HCT116 (cell line): ENCODE measurements at places on chromosomes 16 and 17. TPM values are rescaled to one million over a fixed set of nuclear protein-coding genes. Genes with fewer than 3 reads are reported as not detected.

The WFIKKN1 gene
- total RNA-seq: 0.47 TPM

The RPA1 gene
- 198 TPM for total RNA-seq

The SPEM1 gene
- total RNA-seq: 0.32 TPM

The WNK4 gene
- 4.5 TPM for total RNA-seq

The IGSF6 gene
- not detected for total RNA-seq

The PPP1R1B gene
- 0.49 TPM for total RNA-seq

DNA sequence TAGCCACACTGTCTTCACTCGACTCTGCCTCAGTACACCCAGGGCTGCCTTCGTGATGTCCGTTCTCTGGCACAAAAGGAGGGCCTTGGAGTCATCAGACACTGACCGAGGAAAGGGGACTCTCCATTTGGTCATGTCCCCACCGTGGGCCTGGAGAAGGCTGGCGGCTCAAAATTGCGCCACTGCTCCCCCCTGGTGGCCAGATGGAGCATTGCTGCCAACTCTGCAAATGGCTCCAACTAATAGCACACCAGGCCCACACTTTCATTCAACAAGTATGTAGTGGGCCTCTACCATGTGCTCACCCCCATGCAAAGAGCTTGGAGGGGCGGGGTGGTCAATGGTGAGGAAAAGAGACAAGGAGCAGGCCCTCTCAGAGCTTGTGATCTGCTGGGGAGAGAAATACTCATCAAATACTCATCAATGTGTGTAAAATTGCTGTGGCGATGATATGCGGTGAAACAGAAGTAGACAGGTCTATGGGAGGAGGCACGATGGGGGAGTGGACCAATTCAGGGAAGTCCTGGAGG, 5.2 kb upstream of the GRIN2C start:
- DNase-seq: peak; percentile 44

DNA sequence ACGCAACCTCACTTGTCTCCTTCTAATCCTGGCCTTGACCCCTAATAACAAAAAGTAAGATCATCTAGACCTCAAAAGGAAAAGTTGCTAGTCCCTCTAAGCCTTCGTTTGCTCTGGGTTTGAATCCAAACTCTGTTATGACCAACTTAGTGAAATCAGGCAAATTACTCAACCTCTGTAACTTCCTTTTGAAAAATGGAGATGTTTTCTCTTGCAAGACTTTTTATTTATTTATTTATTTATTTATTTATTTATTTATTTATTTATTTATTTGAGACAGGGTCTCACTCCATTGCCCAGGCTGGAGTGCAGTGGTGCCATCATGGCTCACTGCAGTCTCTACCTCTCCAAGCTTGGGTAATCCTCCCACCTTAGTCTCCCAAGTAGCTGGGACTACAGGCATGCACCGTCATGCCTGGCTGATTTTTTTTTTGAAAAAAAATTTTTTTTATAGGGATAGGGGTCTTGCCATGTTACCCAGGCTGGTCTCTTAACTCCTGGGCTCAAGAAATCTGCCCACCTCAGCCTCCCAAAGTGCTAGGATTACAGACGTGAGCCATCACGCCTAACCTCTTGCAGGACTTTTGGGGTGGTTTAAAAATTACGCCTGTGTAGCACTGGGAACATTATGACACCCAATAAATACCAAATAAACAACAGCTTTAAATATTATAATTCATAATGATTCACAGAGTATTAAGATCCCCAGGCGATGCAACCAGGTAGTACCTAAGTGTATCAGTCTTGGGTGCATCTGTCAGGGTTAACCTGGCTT, 63.4 kb downstream of the PITPNC1 start:
- no peak for DNase-seq

GRCh38 chr17:82053130-82053529, 1.4 kb downstream of the GPS1 start:
- no peak for DNase-seq

DNA sequence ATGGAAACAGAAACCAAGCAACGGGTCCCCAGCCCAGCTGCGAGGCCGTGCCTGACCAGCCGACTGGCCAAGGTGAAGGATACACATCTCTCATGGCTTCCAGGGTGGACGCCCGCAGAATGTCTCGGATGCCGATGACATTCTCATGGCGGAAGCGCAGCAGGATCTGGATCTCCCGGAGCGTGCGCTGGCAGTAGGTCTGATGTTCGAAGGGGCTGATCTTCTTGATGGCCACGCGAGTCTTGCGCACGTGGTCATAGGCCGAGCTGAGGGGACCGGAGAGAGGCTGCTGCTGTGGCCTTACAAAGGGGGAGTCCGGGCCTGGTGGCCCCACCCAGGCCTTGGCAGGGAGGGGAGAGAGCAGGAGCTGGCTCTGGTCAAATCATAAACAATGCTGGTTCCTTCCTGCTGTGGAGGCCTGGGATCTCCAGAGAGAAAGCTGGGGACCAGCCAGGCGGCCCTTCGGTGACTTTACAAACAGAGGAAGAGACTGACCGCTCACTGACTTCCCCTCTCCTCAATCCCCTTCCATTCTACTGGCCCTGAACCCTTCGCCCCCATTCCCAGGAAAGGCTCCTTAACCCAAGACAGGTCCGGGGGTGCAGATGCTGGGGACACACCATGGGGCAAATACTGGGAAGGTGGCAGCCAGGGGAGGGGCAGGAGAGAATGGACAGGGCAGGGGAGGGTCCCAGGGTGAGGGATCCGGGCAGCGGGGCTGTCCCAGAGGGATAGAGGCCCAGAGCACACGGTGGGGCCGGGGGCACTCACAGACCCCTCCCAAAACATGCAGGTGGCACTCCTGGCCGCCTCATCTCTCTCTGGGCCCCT, 1.1 kb downstream of the MAPK3 start:
- DNase-seq: no peak

- DNase-seq: no peak
Observed at GRCh38 chr17:34581446-34582184, 2.2 kb downstream of the TMEM132E start.

- DNase-seq: no peak
Observed at GRCh38 chr16:70764632-70765031, 36.3 kb downstream of the VAC14 start.

DNA sequence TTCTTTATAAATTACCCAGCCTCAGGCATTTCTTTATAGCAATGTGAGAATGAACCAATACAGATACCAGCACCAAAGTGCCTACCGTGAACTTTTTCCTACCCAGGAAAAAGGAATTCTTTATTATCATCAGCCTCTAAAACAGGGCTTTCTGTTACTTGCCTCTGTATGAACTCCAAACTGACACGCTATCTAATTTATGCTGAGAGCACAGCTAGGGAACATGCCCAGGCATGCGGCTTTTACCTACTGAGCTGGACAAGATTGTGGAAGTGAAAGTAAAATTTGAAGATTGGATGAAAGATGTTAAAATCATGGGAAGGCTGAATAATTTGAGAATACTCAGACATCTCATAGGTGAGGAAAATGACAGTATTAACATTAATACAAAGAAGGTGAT, 24.4 kb upstream of the ADCY9 start:
- no peak for DNase-seq

DNA sequence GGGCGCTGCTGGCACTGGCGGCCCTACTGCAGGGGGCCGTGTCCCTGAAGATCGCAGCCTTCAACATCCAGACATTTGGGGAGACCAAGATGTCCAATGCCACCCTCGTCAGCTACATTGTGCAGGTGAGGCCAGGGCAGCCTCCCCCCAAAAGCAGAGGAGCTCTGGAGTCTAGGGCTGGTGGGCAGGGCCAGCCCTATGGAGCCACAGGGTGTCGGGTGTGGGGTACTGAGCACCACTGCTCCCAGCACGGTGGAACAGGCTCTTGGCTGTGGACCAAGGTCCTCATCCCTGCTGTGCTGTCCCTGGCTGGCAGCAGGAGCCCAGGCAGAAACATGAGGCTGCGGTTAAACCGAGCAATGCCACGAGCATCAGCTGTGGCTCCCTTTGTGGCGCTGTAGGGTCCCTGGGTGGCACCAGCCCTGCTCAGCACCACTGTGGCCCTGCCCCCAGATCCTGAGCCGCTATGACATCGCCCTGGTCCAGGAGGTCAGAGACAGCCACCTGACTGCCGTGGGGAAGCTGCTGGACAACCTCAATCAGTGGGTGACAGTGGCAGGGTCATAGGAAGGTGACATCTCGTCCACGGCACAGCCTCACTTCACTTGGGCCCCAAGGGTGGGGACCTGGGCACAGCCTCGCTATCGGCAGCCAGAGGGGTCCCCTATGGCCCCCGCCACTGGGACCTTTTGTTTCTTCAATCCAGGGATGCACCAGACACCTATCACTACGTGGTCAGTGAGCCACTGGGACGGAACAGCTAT, 1.1 kb downstream of the DNASE1 start:
- no peak for DNase-seq

GRCh38 chr17:75639327-75639726, 6.1 kb downstream of the SMIM5 start:
- no peak for DNase-seq

- no peak for DNase-seq
Observed at GRCh38 chr16:6690741-6691140, 641.9 kb upstream of the RBFOX1 start.

- DNase-seq: peak; percentile 85
Observed at GRCh38 chr16:2858245-2859025, 465 bp upstream of the PRSS22 start.

DNA sequence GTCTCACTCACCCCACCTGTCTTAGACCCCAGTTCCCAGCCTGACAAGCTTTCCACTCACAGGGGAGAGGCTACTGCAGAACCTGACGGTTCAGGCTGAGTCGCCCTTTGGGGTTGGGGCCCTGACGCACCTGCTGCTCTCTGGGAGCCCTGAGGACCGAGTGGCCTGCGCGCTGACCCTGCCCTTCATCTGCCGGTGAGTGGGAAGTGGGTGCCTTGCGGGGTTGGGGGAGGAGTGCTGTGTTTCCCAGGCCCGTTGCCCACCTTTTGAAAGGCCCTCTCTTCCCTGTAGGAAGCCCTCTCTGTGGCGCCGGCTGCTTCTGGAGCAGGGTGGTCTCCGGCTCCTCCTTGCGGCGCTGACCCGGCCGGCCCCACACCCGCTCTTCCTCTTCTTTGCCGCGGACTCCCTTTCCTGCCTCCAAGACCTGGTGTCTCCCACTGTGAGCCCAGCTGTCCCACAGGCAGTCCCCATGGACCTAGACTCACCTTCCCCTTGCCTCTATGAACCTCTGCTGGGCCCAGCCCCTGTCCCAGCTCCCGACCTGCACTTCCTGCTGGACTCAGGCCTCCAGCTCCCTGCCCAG, 6.1 kb upstream of the TGFB1I1 start:
- DNase-seq: no peak

DNA sequence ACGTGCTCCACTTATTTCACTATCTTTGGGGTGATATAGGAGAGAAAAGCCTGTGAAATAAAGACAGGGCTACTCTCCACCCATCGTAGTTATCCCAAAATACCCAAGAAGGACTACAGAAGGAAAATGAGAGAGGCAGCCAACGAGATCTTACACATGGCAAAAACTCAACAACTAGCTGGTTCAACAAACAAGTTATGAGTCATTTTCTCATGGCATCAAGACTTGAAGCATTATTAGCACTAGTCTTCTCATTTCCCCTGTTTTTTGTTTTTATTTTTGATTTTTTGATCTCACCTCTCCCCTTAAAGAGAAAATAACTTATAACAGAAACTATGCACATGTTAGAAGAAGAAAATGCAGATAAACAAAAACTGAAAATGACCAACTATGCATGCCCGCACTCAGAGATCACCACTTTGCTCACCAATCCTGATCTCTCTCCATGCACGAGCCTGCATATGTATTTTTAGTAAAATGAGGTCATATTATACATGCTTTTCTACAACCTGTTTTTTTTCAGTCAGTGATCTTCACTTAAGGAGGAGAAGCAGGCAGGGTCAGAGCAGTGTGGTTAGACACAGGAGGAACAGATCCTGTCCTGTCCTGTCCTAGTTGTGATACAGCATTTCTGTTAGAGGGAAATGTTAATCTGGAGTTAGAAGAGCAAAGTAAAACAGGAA, 22.8 kb downstream of the FAM117A start:
- DNase-seq: no peak

GRCh38 chr16:7313170-7313569, 19.5 kb upstream of the RBFOX1 start:
- no peak for DNase-seq

DNA sequence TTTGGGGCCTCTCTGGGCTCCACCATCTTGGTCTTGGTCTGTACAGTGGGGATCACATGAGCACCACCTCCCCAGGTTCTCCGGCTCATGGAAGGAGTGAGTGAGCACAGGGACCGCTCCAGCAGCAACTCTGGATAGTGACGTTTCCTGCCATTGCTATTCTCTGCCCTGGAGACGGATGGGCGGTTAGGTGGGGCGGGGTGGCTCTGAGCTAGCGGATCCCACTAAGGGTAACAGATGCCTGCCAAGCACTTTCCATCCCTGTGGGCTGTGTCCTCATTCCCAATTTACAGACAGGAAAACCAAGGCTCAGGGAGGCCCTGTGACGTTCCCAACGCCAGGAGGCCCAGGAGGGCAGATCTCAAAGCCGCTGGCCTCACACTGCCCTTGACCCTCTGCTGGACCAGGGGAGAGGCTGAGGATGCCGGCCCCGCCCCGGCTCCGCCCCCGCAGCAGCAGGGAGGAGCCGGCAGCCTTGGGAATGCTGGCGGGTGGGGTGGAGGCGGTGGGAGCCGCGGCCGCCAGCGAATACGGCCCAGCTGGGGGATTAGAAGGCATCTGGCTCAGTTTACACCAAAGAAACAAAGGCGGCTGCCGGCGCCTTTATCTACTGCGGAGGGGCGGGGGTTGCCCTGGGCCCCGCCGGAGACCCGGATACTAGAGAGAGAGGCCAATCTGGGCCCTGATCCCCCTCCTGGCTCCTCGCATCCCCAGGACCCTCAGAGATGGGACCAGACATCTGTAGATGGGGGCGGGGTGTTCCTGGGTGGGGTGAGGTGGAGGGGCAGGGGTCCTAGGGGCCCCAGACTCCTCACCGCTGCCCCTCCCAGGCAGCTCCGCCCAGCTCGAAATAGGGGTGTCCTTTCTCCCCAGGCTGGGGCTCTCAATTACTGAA, 122.3 kb upstream of the CIBAR2 start:
- DNase-seq: no peak

- DNase-seq: no peak
Observed at GRCh38 chr17:39114723-39115122, 36.7 kb downstream of the PLXDC1 start.

GRCh38 chr17:80316927-80317705, 56.5 kb downstream of the RNF213 start:
- no peak for DNase-seq

DNA sequence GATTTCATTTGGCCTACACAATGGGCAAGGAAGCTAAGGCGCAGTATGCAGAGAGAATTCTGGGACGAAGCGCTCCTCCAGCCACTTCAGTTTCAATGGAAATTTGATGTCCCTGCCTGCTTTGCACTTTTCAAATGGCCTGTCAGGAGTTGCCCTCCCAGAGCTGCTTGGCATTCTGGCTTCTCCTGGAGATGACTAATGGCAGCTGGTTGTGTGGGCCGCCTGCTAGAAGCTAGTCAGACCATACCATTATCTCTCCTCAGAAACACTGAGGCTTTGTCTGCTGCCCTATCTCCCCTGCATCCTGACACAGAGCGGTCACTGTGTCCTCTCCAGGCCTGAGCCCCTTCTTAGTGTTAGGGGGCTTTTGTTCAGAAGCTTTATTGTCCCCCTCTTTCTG, 180.1 kb downstream of the SPECC1 start:
- no peak for DNase-seq

- DNase-seq: no peak
Observed at GRCh38 chr17:2710803-2711607, 559 bp downstream of the CLUH start.
